ENCODE measurements at places on chromosomes 5 and 9.
A peak's percentile ranks its signal among the peaks of the same experiment; 100 is the strongest.

DNA sequence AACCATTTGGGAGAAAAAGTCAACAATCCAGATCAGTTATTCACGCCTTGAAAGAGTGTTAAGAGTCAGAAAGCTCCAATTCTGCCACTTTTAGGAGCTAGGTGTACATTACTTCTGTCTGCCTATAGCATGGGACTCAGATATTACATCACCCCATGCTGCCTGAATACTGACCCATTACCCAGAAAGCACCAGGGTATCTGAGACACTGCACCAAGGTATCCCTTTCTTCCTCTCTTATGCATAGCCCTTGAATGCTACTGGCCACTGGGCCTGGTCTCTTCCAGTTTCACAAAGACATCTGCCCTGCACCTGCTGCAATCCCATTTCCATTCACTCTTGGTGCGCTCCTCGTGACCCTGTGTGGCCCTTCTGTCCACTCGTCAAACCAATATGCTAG lies 2.6 kb downstream of the STRBP start:
- no peak for DNase-seq

DNA sequence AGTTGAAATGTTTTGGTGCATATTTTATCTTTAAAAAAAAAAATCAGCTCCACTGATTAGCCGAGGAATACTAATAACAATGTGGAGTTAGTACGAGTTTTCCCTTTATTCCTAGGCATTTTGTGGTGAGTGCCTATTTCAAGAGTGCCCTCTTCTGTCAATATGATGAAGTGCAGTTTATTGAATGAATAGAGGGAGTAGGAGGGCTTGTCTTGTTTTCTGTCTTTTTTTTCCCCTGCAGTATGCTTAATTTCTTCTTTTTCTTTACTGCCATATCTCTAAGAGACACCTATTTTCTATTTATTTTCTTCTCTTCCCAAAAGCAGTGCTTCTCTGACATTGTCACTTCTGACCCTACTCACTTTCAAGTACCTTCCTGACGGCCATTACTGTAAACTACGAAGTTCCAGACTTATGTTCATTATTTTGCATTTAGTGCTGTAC lies 169.6 kb upstream of the PITX1 start:
- no peak for DNase-seq

GRCh38 chr5:73419117-73419464 lies 29.5 kb downstream of the FOXD1 start:
- no peak for DNase-seq

DNA sequence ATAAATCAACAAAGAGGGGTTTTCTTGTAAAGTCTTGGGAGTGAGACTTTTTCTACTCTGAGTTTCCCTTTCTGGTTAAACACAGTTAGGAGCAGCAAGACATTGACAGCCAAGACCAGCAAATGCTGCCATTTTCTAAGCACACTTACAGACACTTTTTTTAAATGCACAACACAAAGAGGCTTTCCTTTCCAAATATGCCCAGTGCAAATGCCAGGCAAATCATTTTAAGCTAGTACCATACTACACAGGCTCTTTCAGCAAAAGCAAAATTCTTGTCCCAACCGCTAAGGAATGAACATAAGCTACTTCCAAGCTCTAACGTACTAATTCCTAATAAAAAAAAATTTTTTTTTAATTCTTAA lies 68.2 kb downstream of the DENND1A start:
- no peak for DNase-seq

DNA sequence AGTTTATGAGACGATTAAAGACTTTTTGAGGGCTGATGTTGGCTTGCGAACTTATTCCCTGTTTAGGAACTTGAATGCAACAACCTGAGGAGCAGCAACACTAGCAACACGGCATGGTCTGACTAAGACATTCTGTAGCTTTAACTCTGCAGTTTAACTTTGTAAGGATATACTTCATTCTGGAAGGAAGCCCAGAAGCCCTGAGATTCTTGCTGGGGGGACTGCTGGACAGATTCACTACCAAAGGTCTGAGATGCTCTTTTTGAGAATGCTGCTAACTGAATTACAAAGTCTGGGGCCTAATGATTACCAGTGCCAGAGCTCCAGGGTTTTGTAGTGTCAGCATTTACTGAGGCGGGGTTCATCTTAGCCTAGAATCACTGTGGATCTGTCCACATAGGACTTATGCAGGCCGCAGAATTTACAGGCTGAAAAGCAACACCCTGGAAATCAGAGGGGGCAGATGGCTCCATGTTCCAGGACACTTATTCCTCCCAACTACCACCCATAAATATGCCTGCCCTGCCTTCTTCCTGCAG lies 537.1 kb upstream of the CDH18 start:
- DNase-seq, result no peak

GRCh38 chr5:120388016-120388781 lies 75.9 kb upstream of the PRR16 start:
- DNase-seq, result no peak

- peak; percentile 36 for DNase-seq
Observed at GRCh38 chr9:447230-448025, 232.8 kb downstream of the DOCK8 start.

GRCh38 chr5:135140446-135141204 lies 106.6 kb upstream of the PITX1 start:
- DNase-seq, result no peak

DNA sequence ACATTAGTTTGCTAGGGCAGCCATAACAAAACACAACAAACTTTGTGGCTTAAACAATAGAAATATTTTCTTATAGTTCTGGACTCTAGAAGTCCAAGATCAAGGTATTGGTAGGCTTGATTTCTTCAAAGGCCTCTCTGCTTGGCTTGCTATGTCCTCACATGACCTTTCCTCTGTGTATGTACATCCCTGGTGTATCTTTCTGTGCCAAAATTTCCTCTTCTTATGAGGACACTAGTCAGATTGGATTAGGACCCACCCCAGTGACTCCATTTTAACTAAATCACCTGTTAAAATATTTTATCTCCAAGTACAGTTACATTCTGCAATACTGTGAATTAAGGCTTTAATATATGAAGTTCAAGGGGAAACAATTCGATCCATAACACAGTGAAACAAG lies 168.9 kb upstream of the CCNH start:
- DNase-seq, result no peak

DNA sequence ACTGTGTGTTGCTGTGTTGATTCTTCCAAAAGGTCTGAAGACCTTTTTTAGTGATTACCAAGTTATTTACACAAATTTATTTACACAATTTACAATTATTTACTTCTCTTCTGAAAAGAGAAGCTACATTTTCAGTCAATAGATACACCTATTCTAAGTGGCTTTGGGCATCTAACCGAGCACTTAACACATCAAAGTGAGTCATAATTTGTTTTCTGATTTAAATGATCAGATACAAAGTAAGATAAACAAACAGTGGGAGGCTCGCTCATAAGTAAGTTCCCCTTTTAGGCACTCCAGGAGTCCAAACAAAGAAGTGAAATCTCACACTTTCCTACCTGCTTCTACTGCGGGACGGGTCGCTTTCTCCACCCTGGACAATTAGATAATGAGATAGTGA lies 90.2 kb downstream of the APBA1 start:
- no peak for DNase-seq

DNA sequence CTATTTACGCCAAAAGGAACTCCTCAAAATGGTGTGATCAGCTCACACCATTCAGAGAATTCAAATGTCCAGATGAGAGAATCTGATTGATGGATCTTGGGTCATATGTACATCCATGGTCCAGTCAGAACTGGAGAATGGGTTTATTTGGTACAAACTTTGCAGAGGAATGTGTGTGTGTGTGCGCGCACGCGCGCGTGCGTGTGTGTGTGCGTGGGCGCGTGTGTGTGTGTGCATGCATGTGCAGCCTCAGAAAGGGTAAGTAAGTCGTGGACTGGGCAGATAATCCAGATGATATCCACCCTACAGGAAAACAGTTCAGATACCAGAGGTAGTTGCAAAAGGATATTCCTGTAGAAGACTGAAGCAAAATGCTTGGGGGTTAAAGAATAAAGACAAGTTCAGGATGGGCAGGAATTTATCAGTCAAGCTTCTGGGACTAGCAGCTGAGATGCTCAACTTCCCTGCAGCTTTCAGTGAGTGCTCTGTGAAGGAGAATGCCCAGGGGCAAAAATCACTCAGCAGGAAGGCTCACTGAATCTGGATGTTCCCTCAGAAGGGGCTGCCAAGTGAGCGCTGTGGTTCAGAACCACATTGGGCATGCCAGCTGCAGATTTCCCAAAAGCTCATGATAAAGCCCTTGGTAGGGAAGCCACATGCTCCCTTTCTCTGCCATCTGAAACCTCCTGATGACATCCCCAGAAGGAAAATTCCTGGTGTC lies 440.5 kb upstream of the SGCD start:
- no peak for DNase-seq

DNA sequence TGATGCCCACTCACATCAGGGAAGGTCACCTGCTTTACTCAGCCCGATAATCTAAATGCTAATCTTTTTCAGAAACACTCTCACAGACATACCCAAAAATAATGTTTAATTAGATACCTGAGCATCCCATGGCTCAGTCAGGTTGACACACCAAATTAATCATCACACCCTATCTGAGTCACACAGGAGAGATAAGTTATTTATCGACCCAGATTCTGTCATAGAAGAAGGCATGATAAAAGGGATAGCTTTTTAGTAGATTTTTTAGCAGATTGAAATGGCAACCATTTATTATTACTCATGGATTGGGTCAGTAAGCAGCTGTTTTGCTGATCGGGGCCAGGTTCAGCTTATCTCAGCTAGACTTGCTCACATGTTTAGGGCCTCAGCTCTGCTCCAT lies 97.8 kb upstream of the TYRP1 start:
- DNase-seq, result no peak

DNA sequence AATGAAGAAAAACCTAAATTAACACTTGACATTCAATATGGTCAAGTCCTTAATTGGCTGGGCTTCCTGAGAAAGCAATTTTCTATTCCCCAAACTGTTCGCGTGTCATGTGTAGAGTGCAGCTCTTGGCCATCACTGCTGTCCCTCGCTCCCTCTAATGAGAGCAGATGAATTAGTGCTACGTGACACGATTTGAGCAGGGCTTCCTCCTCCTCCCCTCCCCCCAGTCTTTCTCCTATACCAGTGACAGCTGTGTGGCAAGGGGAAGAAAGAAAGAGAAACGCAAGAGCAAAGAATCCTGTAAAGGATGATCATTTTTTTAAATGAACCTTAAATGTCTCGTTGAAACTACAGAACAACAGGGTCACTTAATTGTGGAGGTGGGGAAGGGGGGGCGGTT lies 159.6 kb downstream of the BNC2 start:
- no peak for DNase-seq

GRCh38 chr9:37561682-37562081 lies 14.5 kb downstream of the FBXO10 start:
- no peak for DNase-seq

GRCh38 chr5:59999056-59999455 lies 105.5 kb upstream of the PDE4D start:
- DNase-seq, result no peak

GRCh38 chr9:101126556-101126955 lies 98.0 kb downstream of the PLPPR1 start:
- no peak for DNase-seq

DNA sequence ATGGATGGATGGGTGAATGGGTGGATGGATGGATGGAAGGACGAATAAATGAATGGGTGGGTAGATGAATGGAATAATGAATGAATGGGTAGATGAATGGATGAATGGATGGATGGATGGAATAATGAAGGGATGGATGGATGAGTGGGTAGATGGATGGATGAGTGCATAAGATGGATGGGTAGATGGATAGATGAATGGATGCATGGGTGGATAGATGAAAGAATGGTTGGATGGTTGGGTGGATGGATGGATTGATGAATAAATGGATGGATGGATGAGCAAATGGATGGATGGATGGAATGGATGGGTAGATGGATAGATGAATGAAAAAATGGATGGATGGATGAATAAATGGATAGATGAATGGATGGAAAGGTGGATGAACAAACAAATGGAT lies 85.2 kb downstream of the PHF2 start:
- DNase-seq, result no peak

DNA sequence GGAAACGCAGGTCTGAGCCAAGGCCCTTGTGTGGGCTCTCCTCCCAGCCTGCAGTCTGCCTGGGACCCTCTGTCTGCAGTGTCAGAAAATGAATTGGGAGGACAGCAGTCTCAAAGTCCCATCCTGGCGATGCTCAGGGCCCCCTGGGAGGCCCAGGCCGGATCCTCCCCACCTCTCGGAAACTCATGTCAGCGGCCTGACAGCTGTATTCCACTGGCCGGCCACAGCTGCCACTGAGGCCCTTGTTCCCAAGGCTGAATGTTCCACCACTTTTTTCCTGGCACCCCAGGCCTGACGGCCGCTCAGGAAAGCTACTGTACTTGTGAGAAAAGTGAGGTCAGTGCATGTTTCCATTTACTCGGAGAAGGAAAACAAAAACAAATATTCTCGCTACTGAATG lies 180.0 kb downstream of the FGF18 start:
- DNase-seq, result no peak

DNA sequence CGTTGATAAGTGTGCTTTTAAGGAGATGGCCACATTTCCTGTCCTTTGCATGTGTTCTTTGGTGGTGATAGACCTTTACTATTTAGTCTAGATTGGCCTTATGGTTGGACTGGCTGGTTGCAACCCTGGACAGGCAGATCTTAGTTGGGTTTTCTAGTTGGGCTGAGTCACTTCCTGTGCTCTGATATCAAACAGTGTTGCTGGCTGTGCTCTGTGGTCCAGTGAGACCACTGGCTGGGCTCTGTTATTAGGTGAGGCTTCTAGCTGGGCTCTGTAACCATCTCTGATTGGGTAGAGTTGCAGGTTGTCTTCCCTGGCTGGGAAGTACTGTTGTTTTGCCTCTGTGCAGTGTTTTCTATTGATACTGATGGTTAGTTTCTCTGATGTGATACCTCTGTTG lies 432.5 kb downstream of the LRRC70 start:
- no peak for DNase-seq

DNA sequence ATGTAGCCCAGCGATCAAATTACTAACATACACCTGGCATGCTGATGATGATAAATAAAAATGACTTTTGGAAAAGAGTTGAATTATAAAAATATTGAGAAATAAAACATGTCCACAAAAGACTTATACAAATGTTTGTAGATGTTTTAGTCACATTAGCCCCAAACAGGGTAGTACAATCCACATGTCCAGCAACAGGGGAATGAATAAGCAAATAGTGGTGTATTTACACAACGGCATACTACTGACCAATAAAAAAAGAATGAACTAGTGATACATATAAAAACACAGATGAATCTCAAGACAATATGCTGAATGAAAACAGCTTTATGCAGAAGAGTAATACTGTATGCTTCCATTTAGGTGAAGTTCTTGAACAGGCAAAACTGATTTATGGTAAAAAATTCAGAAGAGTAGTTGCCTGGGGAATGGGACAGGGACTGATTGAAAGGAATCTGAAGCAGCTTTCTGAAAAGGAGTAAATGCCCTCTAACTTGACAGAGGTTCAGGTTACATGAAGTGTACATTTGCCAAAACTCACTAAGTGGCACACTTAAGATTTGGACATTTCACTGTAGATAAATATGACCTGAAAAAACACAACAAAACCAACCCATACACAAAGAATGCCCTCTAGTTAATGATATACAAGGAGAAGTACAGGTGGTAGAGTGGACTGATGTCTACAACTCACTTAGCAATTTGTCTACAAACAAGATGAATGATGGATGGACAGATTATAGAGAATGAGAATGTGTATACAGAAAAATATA lies 35.4 kb downstream of the ACTL7A start:
- no peak for DNase-seq
